ENCODE measurements at places on chromosomes 3 and 15. TPM values are rescaled to one million over a fixed set of nuclear protein-coding genes. Genes with fewer than 3 reads are reported as not detected.

The GABRR3 gene
- total RNA-seq = not detected

GRCh38 chr3:12662593-12663400, 1.1 kb downstream of the RAF1 start:
- peak; percentile 74 for DNase-seq
- peak overlapping the region; percentile 98 for H3K27ac ChIP-seq
- peak overlapping the region; percentile 90 for H3K4me3 ChIP-seq
- H3K36me3 ChIP-seq = no peaks in the 10 kb centered on the region

- DNase-seq = no peak
- no peaks in the 10 kb centered on the region for H3K27me3 ChIP-seq
- no peak overlapping the region for H3K27ac ChIP-seq
- H3K4me1 ChIP-seq = no peaks in the 10 kb centered on the region
These were observed 93.2 kb downstream of the TMEM212 start for GRCh38 chr3:171936191-171936841.

DNA sequence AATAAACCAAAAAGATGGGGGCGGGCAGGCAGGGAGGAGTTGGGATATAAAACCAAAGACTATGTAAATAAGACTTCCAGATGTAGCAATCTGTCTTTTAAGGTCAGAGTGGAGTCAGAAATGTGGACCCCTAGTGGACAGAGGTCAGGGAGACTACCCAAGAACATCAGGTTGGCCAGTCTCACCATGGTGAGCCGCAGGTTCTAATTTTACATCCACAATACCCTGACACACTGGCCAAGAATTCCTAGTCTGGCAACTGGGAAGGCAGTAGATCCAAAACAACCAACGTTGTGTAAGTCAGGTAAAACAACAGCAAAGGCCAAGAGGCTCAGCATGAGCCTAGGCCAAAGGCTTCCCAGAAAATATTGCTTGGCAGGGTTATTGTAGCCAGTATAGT, 203.4 kb downstream of the FOXP1 start:
- H3K36me3 ChIP-seq = no peaks in the 10 kb centered on the region
- DNase-seq = peak; percentile 10
- H3K4me3 ChIP-seq = no peak overlapping the region

- H3K36me3 ChIP-seq = no peaks in the 10 kb centered on the region
- H3K27me3 ChIP-seq = no peaks in the 10 kb centered on the region
- no peaks in the 10 kb centered on the region for H3K4me1 ChIP-seq
These were observed 556.9 kb upstream of the CFAP20DC start for GRCh38 chr3:59606638-59607266.

DNA sequence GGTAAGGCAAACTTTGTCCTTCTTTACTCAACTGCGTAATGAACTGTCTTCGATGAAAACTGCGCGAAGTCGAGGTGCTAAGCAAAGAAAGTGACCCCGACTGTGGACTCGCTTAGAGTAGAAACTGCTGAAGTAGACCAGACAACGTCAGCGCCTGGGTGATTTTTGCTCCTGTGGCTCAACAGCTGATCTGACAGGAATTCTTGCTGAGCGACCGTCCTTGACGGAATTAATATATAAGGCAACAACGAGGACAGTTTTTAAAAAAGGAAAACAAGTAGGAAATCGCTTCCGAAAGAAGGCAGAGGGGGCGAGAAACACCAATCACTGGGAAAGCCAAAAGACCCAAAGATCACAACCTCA, 541 bp downstream of the RPS27L start:
- H3K27me3 ChIP-seq = no peaks in the 10 kb centered on the region
- peak overlapping the region; percentile 90 for H3K27ac ChIP-seq
- H3K4me3 ChIP-seq = peak overlapping the region; percentile 86

DNA sequence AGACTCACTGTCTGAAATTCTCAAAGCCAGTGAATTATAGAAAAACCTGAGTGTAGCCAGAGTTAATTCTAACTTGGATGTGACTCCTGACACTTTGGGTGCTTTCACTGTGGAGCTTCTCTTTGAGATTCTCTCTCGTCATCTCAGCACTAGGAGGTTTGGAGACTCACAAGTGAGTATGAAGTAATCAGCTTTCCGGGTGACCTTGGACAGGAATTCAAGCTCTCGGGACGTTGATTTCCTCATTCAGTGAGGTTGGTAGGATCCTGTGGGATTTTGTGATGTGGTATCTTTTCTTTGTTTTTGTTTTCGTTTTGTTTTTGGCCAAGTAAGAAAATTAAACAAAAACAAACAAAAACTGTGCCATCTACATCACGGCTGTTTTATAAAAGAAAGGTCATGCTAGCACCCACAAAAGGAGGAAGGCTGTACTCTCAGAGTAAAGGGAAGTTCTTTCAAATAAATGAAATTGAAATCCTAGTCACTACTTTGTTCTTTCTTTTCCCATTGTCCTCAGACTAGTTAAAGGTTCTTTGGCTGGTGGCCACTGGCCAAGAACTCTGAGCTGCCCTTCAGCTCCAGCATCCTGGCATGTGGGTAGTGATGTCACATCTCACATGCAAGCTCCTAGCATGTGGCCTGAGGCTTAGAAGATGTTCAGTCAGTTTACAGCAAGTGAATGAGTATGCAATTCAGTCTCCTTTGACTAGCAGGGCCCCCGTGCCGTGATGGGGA, 263.3 kb upstream of the TPM1 start:
- peaks cover 9% of the 10 kb centered on the region for H3K4me1 ChIP-seq
- DNase-seq = no peak
- no peak overlapping the region for H3K4me3 ChIP-seq
- no peaks in the 10 kb centered on the region for H3K36me3 ChIP-seq

DNA sequence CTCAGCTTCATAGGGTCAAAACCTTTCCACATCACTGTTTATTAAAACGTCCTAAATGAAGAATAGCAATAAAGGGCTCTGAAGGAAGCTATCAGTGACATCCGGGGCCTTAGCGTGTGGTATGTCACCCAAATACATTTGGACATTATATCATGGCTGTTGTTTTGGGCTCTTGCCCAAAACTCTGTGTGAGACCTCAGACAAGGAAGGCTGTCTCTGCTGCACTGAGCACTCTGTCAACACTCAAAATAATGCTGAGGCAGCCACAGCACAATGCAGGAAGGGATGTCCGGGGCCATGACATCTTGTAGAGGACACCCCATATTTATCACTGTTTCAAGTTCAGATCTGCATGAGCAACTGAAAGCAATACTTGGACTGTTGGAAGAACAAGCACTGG, 293.8 kb upstream of the WNT5A start:
- H3K27me3 ChIP-seq = no peaks in the 10 kb centered on the region
- no peak overlapping the region for H3K4me3 ChIP-seq
- no peak overlapping the region for H3K27ac ChIP-seq
- no peak for DNase-seq
- H3K4me1 ChIP-seq = peaks cover 7% of the 10 kb centered on the region
